ENCODE measurements at places on chromosomes 16 and 17.
A peak's percentile ranks its signal among the peaks of the same experiment; 100 is the strongest.

- DNase-seq, result no peak
Measured at GRCh38 chr16:89491238-89491869, 993 bp upstream of the ANKRD11 start.

GRCh38 chr16:82094942-82095540 is 60.0 kb downstream of the HSD17B2 start:
- no peak for DNase-seq

- no peak for DNase-seq
Measured at GRCh38 chr17:72175787-72176515, 55.1 kb downstream of the SOX9 start.

GRCh38 chr17:52149626-52150025 is 8.9 kb downstream of the CA10 start:
- DNase-seq, result no peak

- no peak for DNase-seq
Measured at GRCh38 chr17:43852571-43852970, 5.6 kb downstream of the CD300LG start.

- DNase-seq, result no peak
Measured at GRCh38 chr17:57294629-57295501, 38.5 kb downstream of the MSI2 start.

DNA sequence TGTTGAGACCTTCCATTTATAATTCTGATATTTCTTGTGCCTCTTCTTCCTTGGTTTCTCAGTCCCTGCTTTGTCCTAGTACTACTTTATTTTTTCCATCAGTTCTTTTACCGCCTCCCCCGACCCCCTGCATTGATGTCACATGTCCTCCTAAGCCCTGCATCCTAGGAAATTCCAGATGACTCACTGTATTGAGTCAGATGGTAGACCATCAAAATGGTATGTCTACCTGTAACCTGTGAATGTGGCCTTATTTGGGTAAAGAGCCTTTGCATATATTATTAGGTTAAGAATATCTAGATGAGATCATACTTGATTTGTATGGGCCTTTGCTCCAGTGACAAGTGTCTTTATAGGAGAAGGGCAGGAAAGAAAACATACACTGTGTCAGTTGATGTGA is 515.3 kb upstream of the CA10 start:
- DNase-seq, result no peak

DNA sequence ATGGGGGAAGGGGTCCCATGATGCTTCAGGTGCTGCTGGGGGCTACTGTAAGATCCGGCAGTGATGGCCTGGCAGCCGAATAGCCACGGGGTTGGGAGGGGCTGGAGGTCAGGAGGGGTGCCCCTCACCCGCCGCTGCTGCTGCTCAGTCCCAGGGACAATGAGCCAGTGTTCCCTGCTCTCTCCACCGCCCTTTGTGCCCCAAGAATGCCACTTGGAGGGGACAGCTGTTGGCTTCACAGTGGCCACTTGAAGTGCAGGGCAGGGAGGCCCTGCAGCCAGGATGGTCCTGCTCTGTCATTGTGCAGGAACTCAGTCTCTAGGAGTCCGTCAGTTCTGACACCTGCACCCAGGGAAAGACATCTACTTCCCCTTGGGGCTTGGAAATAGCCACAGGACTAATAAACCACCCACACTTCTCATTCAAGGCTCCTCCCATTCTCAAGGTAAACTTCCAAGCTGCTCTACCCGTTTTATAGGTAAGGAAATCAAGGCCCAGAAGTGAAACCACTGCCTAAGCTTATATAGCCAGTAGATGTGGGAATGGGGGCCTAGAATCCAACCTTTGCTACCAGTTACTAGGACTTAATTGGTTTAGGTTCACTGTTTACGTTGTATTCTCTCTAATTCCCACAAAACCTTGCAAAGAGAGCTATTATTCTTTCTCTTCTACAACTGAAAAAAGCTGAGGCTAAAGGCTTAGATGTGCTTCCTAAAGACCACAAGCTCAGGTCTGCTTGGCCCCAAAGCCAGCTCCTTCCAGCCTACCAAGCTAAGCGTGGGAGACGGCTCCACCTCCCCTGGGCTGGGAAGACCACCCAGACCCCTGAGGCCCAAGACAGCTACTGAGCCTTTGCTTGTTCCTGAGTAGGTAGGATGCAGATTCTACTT is 6.2 kb upstream of the CPSF4L start:
- DNase-seq, result no peak

DNA sequence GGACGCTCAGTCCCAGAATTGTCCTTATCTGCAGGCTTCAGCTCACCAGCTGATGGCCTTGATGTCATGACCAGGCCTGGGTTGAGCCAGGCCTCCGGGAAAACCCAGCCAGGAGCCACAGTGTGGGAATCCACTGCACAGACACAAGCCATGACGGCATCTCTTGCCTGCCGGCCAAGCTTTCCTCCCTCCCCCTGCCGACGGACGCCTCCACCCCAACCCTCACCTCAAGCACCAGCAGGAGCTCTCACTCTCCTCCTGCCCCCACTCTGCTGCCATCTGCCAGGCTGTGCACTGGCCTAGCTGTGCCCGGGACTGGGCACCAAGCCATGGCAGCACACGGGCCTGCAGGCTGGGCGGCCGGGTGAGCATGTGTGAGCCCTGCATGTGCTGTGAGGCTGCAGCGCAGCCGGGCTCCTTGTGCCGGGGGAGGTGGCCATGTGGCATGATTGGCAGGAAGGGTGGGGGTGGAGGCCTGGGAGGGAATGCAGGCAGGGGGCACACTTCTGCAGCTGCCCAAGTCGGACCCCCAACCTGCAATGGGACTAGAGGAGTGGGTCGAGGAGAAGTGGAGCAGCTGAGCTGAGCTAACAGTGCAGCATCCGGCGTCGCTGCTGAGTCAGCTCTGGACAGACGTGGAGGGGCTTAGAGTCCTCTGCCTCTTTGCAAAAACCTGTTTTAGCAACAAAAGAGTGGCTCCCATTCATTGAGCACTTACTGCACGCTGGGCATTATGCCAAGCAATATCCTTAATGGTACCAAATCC is 268.5 kb downstream of the CBLN1 start:
- DNase-seq, result no peak

DNA sequence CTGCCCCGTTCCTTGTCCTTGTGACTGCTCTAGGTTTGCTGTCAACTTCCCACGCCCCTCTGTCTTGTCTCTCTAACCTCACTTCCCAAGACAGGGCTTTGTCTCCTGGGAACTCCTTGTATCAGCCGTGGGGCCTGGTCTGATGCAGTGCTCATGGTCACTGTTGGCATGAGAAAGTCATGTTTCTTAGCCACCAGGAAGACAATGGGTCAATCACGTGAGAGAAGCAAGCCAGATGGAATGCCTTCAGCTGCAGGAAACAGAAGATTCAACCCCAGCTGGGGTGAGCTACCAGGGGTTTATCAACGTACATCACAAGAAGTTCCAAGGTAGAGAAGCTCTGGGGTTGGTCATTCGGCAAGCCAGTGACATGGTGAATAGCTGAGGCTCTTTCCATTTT is 116.6 kb downstream of the IRF8 start:
- DNase-seq, result no peak

DNA sequence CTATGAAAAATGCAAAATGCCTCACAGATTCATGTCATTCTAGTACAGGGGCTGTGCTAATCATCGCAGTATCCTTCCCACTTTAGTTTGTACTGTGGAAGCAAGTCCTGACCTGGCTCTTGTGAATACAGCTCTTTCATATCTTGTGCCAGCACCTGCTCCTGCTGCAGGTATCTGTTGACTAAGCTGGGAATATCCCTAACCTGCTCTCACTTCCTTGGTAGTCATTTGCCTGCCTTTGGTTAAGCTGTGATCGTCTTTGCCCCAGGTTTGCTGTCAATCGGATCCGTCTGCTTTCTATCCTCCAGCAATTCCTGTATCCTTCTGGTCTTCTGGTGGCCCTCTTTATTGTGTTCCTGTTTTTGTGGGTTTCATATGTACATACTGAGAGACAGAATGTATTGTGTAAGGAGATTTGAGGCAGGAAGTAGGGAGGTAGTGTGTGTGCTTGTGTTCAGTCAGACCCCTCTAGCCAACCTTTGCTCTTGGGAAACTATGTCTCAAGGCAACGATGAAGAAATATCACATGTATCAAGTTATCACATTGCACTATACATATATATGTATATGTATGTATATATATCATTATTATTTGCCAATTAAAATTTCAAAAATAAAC is 7.7 kb upstream of the GINS3 start:
- no peak for DNase-seq

- DNase-seq, result no peak
Measured at GRCh38 chr17:38461683-38462082, 33.4 kb downstream of the ARHGAP23 start.

- no peak for DNase-seq
Measured at GRCh38 chr16:30574678-30575077, 3.2 kb upstream of the ZNF688 start.

DNA sequence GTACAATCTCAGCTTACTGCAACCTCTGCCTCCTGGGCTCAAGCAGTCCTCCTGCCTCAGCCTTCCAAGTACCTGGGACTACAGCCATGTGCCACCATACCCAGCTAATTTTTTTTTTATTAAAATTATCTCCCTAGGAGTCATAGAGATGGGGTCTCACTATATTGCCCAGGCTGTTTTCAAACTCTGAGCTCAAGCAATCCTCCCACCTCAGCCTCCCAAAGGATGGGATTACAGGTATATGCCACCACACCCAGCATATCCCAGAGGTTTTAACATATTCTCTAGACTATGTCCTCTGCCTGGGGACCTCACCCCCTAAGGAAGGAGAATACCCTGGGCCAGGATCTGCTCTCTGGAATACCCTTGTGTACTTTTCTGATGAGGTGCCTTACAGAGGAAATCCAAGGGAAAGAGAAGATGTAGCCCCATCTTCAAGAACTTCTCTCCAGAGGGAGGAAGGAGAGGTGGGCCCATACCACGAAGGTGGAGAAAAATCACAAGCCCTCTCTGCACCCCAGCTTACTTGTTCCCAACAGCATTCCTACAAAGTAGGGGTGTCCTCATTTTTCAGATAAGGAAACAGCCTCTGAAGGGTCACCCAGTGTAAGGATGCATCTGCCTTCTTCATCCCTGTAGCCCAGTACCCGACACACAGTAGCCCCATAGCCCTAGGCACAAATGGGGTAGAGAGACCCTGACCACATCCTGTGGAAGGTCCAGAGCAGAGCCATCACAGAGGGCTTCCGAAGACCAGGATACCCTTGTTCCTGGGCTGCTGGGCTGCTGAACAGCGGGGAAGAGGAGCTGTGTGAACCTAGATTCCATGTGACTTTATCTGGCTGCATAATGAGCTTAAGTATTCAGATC is 151.6 kb downstream of the SOCS1 start:
- no peak for DNase-seq

GRCh38 chr16:85275533-85276249 is 163.4 kb upstream of the CIBAR2 start:
- peak; percentile 80 for DNase-seq

Measured in stimulated activated CD4-positive, alpha-beta T cell treated with anti-CD3 and anti-CD28 coated beads, Interleukin-2, amount 100 ng/mL, for 48 hours (primary cell).